AG04450 (cell line): ENCODE measurements at places on chromosomes 11 and 22. TPM values are rescaled to one million over a fixed set of nuclear protein-coding genes. Genes with fewer than 3 reads are reported as not detected.

TEAD1 gene
- 100 and 113 TPM in 2 replicates for polyA plus RNA-seq

TMA7B gene
- not detected in 2 replicates for polyA plus RNA-seq

APOBEC3F gene
- polyA plus RNA-seq: 7.9 and 9.8 TPM in 2 replicates

CSF2RB gene
- polyA plus RNA-seq: not detected in 2 replicates

CHADL gene
- 0.24 and 0.65 TPM in 2 replicates for polyA plus RNA-seq

MRGPRF gene
- polyA plus RNA-seq: 28.6 and 34.4 TPM in 2 replicates

PITPNM1 gene
- 6.4 and 8.6 TPM in 2 replicates for polyA plus RNA-seq

PDE3B gene
- 0.10 and 0.19 TPM in 2 replicates for polyA plus RNA-seq

SPDYC gene
- not detected in 2 replicates for polyA plus RNA-seq

OR52A1 gene
- polyA plus RNA-seq: not detected in 2 replicates

VSIG10L2 gene
- polyA plus RNA-seq: not detected in 2 replicates

GAL3ST3 gene
- 0.09 and 0.11 TPM in 2 replicates for polyA plus RNA-seq

MAJIN gene
- not detected in 2 replicates for polyA plus RNA-seq

CLMP gene
- 251 and 288 TPM in 2 replicates for polyA plus RNA-seq

CASP5 gene
- 0.07 and 0.15 TPM in 2 replicates for polyA plus RNA-seq

TRPM5 gene
- polyA plus RNA-seq: not detected in 2 replicates

PKDREJ gene
- polyA plus RNA-seq: 0.01 TPM in 2 replicates

CASP12 gene
- 0.25 and 0.38 TPM in 2 replicates for polyA plus RNA-seq

ADAMTS15 gene
- 4.7 and 5.8 TPM in 2 replicates for polyA plus RNA-seq

GTSE1 gene
- 3.6 and 4.0 TPM in 2 replicates for polyA plus RNA-seq

GPR152 gene
- polyA plus RNA-seq: not detected in 2 replicates

PELI3 gene
- polyA plus RNA-seq: 4.6 and 5.6 TPM in 2 replicates

SMIM35 gene
- not detected in 2 replicates for polyA plus RNA-seq

PHF21B gene
- polyA plus RNA-seq: 0.02 TPM in 1 of 2 replicates, not detected in the other

SCGB2A2 gene
- not detected in 2 replicates for polyA plus RNA-seq

PATE2 gene
- not detected in 2 replicates for polyA plus RNA-seq

EP300 gene
- polyA plus RNA-seq: 19.6 and 28.4 TPM in 2 replicates

HBG1 gene
- 0.41 and 0.45 TPM in 2 replicates for polyA plus RNA-seq

PDE2A gene
- 0.02 and 0.11 TPM in 2 replicates for polyA plus RNA-seq

CRKL gene
- 24.1 and 25.4 TPM in 2 replicates for polyA plus RNA-seq

SF3B2 gene
- 88.2 and 97.1 TPM in 2 replicates for polyA plus RNA-seq

GPR83 gene
- polyA plus RNA-seq: 0.02 and 0.04 TPM in 2 replicates

TMPRSS13 gene
- not detected in 2 replicates for polyA plus RNA-seq

SMIM38 gene
- 0.09 and 0.10 TPM in 2 replicates for polyA plus RNA-seq

MS4A1 gene
- polyA plus RNA-seq: not detected in 2 replicates

NPTXR gene
- polyA plus RNA-seq: 1.7 and 2.3 TPM in 2 replicates

TSPAN32 gene
- 0.10 and 0.14 TPM in 2 replicates for polyA plus RNA-seq
